CD4-positive, alpha-beta T cell treated with Interleukin-6 at 100 ng/mL for 8 hours (primary cell): ENCODE measurements at places on chromosomes 1 and 21.

DNA sequence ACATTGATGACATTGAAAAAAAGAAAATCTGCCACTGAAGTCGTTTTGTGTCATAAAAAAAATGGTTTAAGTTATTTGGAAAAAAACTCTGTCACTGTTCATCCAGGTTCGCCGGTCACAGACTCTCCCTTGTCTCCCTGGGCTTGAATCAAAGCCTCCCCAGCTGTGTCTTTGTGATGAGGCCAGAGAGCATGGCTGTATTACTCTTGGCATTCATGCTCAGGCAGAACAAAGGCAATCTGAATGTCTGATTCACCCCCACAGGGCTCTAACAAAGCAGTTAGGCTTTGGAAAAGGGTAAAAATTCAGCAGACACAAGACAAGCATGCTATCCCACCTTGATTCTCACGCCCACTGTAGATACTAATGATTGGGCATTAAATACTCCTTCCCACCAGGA is 304.3 kb upstream of the PLD5 start:
- no peak for DNase-seq

DNA sequence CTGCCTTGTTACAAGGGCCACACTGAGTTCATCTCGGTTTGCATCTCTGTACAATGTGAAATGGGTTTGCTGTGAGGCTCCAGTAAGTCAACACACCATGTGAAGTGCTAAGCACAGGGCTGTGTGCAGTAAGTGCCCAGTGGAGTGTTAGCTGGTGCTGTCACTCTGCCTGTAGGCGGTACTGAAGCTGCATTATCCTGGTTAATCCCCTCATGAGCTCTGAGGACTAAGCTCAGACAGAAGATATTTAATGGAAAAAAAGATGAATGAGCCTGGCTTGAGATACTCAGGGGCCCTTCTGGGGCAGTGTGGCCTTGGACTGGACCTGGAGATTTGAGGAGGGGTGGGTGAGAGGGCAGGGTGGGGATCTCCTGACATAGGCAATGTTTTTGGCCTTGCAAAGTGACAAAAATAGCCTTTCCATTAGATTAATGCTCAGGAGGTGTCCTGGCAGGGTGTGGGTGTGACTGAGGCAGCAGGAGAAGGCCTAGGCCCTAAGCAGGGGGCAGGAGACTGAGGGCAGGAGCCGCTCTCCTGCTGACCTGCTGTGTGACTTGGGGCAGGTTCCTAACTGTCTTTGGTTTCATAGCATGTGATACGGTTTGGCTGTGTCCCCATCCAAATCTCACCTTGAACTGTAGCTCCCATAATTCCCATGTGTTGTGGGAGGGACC is 570.5 kb downstream of the PTPRU start:
- no peak for DNase-seq

DNA sequence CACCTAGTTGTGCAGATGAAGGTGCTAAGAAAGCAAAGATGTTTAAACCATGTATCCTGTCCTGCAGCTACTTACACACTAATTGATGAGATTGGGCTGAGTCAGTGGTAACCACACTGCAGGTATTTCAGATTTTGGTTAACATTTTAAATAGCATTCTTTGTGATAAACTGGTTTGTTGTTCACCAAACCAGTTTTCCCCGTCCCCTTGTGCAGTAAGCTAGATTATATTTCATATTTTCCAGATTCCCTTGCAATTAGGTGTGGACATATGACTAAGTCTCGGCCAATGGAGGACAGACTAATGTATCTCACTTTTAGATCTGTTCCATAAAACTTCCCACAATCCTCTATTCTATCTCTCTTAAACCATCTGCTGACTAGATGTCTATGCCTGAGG is 320.4 kb downstream of the RWDD3 start:
- DNase-seq, result no peak

DNA sequence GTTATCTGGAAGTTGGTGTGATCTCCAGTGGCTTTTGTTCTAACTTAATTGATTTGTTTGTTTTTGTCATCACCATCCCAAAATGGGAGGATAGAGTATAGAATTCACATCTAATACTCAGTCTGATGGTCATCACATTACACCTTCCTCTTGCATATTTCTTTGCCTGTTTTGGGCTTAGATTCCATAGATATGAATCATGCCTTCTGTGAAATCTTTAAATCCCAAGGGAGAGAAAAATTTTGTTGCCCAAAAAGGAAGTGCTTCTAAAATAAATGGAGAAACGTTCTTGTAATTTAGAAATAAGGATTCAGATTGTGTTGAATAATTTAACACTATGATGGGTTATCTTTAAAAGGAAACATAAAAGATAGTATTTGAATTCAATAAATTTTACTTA is 446.0 kb upstream of the LRRC7 start:
- DNase-seq, result no peak

DNA sequence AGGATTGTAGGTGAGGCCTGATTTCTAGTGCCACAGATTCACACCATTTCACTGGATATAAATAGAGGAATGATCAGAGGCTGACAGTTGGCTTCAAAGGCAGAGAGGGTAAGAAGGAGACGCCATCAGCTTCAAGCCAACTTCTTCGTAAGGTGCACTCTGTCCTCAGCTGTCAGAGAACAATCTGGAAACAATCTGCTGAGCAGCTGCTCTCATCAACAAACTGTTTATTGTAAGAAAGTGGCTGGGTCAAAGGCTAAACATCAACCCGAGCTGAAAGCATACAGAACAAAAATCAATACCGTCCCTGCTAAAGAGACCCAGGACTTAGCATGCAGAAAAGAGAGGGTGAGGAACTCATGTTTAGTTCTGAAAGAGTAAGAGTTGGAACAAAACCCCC is 48.2 kb downstream of the HLCS start:
- DNase-seq, result no peak

- no peak for DNase-seq
Measured at GRCh38 chr1:29224356-29224837, 6.3 kb downstream of the MECR start.

- DNase-seq, result no peak
Measured at GRCh38 chr21:43005635-43006034, 31.3 kb downstream of the PKNOX1 start.

GRCh38 chr21:35043549-35043948 is 5.6 kb downstream of the RUNX1 start:
- DNase-seq, result peak; percentile 63

- no peak for DNase-seq
Measured at GRCh38 chr21:35737899-35738346, 322.4 kb downstream of the SETD4 start.

- no peak for DNase-seq
Measured at GRCh38 chr1:30321996-30322858, 401.2 kb downstream of the MATN1 start.

- DNase-seq, result no peak
Measured at GRCh38 chr1:182587666-182588499, 1.2 kb downstream of the RNASEL start.

DNA sequence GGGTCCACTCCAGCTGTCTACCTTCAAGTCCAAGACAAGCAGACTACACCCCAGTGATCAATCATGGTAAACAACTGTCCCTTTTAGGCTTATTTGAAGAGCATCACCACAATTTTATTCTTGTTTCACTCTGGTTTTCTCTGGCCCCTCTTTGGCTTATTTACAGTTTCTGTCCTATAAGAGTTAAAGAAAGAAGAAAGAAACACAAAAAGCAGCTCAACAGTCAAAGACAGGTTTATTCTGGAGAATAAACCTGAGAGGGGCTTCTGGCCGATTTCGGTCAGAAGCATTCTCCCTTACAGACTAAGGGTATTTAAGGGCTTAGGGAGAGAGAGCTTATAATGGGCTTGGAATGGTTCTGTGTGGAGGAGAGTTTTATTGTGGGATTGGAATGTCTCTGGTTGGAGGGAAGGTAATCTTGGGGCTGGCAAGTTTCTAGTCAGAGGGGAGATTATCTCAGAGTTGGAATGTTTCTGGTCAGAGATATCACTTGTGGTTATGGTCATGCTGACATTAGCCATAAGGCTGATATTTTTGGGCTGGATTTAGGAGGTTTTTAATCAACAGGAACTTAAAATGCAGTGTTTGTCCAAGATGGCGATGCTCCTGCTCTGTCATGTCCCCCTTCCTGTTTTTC is 161.0 kb downstream of the URB2 start:
- DNase-seq, result no peak

GRCh38 chr21:44329086-44329889 is 9.9 kb downstream of the CFAP410 start:
- no peak for DNase-seq

DNA sequence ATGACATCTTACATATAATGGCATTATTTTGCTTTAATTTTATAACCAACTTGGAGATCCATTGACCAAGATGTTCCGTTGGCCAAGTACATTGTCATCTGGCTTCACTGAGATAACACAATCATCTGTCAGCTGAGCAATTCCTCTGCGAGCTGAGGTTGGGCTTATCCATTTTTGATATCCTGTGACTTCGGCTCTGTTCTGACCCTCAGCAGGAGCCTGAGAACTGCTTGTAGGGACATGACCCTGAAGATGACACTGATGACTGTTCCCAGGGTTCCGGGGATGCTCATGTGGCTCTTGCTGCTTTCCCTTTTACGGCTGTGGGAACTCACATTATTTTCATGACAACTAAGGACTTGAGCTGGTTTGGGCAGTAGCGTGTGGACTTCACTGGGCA is 51.2 kb downstream of the TLR5 start:
- no peak for DNase-seq

DNA sequence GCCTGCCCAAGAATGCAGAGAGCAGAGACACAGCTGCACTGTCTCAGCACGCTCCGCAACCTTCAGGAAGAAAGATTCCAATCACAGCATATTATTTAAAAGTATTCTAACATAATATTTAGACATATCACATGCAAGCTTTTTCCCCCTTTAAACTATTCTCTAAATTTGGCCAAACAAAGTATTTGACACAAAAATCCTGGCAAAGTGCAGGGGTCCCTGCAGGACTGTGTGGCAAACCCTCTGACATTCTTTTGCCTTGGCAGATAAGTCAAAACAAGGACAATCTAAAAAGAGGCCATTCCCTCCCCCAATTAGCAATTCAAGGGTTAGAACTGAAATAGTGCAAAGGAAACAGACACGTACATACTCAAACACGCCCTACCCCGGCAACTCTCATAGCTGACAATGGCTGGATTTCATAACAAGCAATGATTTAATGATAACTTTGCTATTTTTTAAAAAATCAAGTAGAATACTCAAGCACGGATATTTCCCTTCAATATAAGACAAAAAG is 225.3 kb downstream of the MRPL39 start:
- no peak for DNase-seq

DNA sequence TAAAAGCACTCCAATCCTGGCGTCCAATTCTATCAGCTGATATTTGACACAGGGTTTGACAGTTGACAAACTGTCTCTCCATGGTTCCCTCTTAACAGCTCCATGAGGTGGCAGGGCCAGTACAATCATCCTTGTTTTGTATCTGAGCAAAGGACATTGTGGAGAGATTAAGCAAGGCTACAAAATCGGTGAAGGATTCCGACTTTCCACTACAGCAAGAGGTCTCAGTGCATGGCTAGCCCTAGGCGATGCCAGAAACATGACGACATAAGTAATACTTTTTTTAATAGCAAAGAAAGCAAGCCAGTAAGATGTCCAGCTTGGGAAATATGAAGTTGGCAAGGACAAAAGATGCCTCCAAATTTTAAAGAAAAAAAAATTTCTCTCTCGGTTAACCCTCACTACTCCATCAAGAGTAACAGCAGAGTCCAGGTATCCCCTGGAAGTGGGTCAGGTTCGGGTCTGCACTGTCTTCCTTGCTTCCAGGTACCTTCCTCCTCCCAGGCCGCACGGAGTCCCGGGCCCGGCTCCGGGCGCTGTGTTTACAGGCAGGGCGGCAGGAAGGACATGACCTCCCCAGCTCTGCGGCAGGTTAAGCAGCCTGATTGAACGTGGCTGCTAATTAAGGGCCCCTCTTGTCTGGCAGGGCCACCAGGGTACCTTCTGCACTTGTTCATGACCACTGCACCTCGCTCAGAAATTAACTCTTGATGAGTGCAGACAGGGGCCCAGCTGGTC is 106.1 kb downstream of the SIM2 start:
- no peak for DNase-seq

- no peak for DNase-seq
Measured at GRCh38 chr1:181037386-181037785, 3.6 kb downstream of the MR1 start.

DNA sequence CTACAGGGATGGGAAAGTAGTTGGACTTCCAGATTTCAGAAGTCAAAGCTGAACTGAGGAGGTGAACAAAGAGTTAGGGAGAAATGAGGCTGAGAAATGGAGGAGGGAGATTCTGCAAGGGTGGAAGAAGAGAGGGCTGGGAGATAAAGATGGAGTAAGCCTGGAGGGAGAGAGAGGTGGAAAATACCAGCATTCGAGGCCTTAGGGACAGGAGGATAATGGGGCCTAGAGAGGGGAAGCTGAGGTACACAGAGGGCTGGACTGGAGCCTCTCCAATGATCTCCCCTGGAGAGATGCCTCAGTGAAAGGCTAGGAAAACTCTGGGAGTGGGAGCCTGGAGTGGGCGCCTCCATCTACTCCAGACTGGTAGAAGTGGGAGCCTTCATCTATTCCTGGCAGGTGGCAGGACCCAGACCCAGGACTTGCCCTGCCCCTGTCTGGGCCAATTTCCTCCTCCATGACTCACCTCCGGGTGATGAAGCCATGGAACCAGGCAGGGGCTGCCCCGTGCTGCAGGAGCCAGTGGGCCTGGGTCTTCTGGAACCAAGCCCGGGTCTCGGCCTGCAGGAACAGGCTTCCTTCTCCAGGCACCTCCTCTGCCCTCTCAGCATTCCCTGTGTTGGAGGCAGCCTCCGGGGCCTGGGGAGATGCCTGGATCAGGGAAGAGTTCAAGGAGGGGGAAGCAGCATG is 1.9 kb downstream of the SH2D2A start:
- peak; percentile 28 for DNase-seq

DNA sequence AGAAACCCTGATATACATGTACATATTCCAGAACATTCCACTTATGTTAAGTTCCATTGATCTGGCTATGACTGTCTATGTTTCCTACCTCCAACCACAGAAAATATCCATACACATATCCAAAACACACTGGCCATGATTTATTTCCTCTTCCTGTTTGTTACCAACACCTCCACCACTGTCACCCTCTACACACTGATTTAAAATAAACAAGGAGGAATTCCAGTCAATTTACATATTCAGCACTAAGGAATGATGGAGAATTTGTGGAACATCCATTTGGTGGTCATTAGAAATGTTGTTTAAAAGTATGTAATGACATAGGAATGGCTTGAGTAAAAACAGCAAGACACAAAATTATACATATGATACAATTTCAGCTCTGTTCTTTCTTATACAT is 5.5 kb upstream of the STX6 start:
- no peak for DNase-seq

- no peak for DNase-seq
Measured at GRCh38 chr1:235423214-235423652, 56.0 kb downstream of the TBCE start.
